ENCODE measurements at places on chromosomes 3 and 15. TPM values are rescaled to one million over a fixed set of nuclear protein-coding genes. Genes with fewer than 3 reads are reported as not detected.

STAC gene
- 2.6 TPM for total RNA-seq

RPL4 gene
- 5,362 TPM for total RNA-seq

MOBP gene
- total RNA-seq = not detected

SLC22A13 gene
- not detected for total RNA-seq
